Forelimb muscle (tissue), 1 donor: ENCODE measurements at places on chromosomes 1 and 21.

- no peak for DNase-seq
These were observed 116.5 kb downstream of the TMEM53 start for GRCh38 chr1:44557778-44558177.

- DNase-seq, result no peak
These were observed 12.0 kb downstream of the FHAD1 start for GRCh38 chr1:15258833-15259621.

- no peak for DNase-seq
These were observed 17.2 kb downstream of the GPR3 start for GRCh38 chr1:27409669-27410068.

DNA sequence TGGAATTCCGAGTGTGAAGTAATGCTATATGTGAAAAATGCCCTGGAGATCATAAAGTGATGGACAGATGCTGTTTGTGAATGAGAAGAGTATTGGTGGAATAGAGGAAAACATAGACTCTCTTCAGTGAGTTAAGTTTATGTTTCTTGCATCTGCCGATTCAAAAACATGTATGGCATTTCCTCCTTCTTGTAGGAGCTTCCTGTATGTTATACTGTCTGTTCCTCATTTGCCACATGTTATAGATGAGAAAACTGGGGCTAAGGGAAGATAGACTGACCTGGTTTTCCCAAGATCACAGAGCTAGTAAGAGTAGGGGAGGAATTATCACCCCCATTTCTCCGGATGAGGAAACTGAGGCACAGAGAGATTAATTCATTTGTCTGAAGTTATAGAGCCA is 41.1 kb upstream of the IL20 start:
- DNase-seq, result no peak

DNA sequence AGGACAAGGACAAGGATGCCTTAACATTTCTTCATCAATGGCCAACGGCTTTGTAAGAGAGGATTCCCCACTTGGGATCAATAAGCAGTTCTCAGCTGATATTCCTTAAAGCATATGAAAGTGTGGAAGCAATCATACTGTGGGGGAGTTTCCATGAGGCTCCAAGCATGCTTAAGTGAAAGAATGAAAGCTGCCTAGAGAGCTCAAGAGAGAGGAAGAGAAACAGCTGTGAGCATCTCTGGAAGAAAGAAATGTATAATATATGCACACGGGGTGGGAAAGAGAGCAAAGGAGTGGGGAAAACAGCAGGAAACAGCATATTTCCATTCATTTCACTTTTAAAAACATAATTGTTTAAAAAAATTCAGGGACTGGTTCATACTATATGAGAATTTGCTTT is 94.7 kb upstream of the WARS2 start:
- no peak for DNase-seq

GRCh38 chr1:9229549-9229948 is 5.0 kb upstream of the H6PD start:
- DNase-seq, result no peak

DNA sequence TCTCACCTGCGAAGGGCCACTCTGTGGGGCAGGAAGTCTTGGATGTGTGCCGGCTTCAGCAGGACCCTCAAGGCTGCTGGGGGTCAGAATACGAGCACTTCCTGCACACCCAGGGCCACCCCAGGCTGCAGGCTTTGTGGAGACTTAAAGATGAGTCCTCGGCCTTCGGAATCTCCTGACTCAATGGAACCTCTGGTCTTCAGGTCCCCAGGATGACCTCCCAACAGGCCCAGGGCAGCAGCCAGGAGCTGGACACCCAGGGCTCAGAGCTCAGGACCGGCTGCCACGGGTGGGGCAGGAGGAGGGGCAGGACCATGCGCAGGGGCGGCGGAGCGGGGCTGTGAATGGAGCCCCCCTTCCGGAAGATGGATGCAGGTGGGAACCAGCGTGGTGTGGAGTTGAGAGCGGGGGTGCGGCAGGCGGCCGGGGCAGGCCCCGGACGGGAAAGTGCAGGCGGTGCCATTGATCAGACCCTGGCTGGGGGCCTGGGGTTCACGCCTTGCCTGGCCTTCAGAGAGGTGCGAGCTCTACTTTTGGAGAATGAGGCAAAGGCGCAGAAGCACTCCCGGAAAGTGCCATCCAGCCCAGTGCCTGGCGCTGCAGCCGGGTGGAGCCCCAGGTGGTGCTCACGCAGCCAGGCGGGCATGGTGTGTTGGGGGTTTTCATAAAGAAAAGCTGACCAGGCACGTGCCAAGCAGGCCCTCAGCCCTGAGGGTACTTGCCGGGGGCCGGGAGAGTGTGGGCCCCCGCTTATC is 10.4 kb downstream of the COL18A1 start:
- DNase-seq, result no peak

GRCh38 chr21:36716387-36716786 is 17.5 kb downstream of the SIM2 start:
- DNase-seq, result no peak

GRCh38 chr1:212504171-212504803 is 71.6 kb downstream of the NENF start:
- no peak for DNase-seq

- DNase-seq, result no peak
These were observed 13.9 kb upstream of the COL6A2 start for GRCh38 chr21:46083791-46084561.

DNA sequence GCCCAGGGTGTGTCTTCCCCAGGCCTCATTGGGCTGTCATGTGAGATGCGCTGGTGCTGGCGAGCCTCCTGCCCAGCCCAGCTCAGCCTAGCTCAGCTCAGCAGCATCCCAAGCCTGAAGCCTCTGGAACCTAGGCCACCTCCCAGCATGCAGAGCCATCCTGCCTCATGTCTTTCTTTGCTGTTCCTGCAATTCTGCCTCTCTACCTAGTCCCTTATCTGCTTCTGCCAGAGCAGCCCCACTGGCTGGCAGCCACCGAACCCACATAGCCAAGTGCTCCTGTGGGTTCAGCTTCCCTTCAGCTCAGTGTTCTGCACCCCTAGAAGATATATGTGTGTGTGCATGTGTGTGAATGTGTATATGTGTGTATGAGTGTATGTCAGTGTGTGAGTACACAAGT is 291.5 kb upstream of the VAMP3 start:
- DNase-seq, result no peak

DNA sequence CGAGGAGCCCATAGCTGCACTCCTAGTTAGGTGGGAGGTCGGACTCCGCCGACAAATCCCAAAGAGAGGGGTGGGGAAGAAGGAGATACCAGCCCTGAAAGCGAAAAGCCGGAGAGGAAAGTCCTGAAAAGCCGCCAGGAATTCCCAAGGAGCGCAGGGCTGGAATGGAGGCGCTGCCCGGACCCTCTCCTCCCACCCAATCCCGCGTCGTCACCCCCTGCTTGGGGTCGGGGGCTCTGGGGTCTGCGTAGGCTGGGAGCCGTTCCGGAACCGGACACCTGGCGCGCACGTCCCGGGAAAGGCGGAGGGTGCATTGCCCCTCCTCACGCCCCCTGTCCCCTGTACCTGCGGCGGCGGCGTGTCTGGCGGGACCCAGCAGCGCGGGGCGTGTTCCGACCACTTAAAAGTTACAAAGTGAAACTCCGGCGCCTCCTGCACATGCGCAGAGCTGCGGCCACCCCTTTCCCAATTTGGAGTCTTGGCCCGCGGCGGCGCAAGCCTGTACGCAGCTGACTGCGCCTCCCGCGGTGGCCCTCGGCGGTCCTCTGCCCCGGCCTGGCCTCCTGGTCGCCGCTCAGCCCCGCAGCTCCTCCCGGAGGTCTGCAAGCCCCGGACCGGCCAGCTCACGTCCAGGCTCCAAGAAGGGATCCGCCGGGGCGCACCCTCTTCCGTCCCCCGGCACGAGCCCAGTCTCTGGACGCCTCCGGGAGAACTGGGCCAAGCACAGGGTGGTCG is at the start of gene TMEM63A:
Gene TMEM63A, minus strand, starts transcription at position 422 of the 735 bp plus-strand sequence. CDS start 4,800 bp downstream, outside the sequence.
- peak; percentile 57 for DNase-seq

GRCh38 chr1:64687725-64688327 is 57.0 kb upstream of the RAVER2 start:
- DNase-seq, result no peak

- no peak for DNase-seq
These were observed 1.3 kb downstream of the AHDC1 start for GRCh38 chr1:27602462-27603308.

- DNase-seq, result no peak
These were observed 3.5 kb downstream of the CRNN start for GRCh38 chr1:152410599-152410998.

- DNase-seq, result no peak
These were observed 29.6 kb downstream of the NVL start for GRCh38 chr1:224300346-224300745.

DNA sequence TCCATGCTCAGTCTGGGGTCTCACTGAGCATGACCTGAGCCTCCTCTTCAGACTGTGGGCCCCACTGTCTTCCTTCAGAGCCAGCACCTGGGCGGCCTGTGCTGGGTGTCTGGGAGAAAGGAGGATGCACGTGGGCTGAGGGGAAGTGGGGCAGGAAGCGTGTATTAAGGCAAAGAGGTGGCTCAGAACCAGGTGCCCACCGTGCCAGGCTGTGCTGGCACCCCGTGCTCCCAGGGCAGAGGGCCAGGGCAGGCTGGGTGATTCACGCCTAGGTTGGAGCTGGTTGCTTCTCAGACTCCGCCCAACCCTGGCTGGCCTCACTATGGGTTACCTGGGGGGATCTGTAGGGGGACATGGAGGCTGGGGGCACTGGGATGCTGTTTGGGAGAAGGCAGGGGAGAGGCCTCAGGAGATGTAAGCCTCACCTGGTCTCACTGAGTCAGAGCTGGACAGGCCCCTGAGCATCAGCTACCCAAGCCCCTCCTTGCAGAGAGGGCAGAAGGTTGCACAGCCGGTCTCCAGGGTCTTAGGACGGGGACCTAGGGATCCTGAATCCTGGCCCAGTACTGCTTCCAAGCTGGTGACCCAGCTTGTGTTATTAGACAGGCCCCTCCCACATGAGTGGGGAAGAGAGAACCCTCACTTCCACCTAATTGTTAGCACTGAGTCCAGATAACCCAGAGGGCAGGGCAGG is 18.6 kb upstream of the PADI1 start:
- no peak for DNase-seq

DNA sequence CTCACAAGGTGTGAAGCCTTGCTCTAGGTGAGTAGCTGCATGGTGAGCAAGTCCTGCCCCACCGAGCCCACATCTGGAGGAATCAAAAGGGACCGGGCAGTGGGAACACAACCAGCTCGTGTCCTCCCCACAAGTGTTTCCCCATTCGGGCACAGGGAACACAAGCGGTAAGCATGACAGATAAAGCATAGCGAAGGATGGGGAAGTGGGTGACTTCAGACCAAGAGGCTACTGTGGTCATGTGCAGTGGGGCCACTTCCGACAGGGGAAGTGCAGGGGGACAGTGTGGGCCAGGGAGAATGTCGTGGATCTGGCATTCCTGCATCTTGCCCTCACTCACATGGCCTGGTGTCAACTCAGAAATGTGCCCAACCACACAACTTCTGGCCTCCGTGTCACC is 306.2 kb downstream of the FAM72C start:
- no peak for DNase-seq

DNA sequence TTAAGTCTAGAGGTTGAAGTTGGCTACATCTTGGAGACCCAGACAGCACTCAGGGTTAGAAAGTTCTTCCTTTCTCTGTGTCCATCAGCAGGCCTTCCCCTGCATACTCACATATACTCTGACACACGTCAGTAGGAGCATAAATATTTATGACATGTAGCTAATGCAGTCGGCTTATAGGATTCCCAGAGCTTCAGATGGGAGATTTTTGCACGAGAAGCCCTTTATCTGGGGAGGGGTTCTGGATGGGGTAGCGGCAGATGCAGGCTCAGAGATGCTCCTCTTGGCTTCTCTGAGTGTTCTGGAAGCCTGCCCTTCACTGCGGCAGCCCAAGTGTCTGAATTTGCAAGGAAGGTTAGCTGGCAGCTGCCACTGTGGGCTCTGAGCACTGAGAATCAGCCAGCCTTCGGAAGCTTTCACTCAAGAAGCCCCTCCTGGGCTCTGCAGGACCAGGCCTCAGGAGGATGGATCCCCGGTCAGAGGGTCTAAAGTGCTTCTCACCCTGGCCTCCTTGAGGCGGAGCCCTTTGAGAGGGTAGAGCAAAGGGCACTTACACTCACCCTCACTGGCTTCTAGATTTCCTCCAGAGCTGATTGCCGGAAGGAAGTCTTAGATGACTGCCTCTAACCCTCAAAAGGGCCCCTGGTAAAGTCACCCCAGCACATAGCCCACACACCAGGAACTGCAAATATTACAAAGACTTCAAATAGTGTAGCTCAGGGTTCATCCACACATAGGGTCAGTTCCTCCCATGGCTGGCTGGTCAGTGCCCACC is 68.1 kb upstream of the NFASC start:
- no peak for DNase-seq
